ENCODE measurements at places on chromosomes 3 and 15.

- DNase-seq = no peak
Measured at GRCh38 chr3:72380193-72380592, 468.1 kb downstream of the SHQ1 start.

GRCh38 chr15:84811151-84811550 is 6.0 kb upstream of the ALPK3 start:
- DNase-seq = no peak

- DNase-seq = no peak
Measured at GRCh38 chr3:170499562-170500156, 81.0 kb downstream of the CLDN11 start.

DNA sequence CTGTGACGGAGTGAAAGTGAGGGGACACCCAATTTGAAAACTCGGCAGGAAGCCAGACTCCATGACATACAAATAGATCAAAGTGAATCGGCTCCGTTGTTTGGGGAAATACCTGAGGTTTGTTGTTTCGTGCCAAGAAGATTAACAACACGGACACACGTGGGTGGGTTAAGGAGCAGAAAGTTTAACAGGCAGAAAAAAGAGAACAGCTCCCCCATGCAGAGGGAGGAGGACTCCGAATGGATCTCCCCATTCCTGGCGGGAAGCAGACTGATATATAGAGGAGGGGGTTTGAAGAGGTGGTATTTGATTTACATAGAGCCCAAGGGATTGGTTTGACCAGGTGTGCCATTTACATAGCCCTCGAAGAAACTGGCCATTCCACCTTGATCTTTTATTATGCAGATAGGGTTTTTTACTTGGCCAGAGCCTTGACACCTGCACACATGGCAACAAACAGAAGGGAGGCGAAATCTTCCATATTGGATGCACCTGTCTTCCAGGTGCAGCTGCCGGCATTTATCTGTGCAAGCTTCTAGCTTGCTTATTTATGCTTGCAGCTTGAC is 4.8 kb upstream of the SACM1L start:
- no peak for DNase-seq

DNA sequence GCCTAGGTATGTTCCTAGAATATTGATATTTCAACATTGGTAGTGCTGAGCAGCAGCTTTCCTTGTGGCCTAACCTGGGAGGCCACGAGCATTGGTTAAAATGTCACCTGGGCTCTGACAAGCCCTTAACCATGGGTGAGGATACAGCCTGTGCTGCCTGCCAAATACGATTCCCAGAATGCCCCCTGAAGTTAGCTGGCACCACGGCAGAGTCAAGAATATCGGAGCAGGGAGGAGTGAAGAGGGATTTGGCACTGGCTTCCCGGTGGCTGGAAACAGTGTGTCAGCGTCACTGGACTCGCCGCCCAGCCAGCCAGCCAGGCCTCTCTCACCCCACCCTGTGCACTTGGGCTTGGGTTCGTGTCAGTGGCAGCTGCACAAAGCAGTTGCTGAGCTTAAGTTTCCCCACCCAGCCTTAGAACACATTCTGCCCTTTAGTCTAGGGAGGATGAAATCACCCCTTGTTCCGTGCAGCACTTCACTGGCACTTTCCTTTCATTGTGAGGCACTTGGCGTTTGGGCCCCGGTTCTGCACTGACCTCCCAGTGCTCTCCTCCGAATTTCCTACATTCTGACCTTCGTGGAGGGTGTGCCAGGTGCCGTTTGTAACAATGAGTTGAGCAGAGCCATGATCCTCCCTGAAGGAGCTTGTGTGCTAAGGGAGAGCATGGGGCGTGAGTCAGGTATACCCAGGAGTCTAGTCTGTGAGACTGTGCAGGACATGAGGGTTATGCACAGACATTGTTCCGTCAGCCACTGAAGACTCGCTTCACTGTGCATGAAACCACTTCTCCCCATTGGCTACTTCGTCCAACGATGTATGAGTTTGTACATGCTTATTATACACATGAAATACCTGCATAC is 152.8 kb upstream of the BHLHE40 start:
- DNase-seq = peak; percentile 90

GRCh38 chr3:40608091-40608490 is 83.3 kb downstream of the ZNF621 start:
- no peak for DNase-seq

GRCh38 chr3:144948711-144949110 is 977.1 kb downstream of the DIPK2A start:
- no peak for DNase-seq

- DNase-seq = no peak
Measured at GRCh38 chr3:11819146-11819689, 27.5 kb downstream of the TAMM41 start.

- no peak for DNase-seq
Measured at GRCh38 chr3:33144433-33144832, 30.6 kb downstream of the CRTAP start.

DNA sequence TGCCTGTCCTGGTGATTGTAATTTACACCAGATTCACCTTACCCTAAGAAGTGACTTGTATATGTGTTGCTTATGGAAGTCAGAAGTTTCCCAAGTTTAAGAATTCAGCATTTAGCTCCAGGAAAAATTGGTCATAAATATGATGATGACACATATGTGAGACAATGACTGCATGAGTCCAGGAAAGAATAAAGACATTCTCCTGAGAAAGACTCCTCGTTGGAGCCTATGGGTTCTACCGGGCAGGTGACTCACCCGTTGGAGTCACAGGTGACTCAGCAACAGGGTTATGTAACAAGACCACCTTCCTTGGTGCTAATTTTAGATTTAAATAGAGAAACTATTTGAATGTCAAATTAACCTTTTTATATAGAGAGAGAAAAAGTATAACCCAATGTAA is 662.4 kb downstream of the FHIT start:
- DNase-seq = no peak

- no peak for DNase-seq
Measured at GRCh38 chr3:36600404-36600803, 163.9 kb downstream of the DCLK3 start.

DNA sequence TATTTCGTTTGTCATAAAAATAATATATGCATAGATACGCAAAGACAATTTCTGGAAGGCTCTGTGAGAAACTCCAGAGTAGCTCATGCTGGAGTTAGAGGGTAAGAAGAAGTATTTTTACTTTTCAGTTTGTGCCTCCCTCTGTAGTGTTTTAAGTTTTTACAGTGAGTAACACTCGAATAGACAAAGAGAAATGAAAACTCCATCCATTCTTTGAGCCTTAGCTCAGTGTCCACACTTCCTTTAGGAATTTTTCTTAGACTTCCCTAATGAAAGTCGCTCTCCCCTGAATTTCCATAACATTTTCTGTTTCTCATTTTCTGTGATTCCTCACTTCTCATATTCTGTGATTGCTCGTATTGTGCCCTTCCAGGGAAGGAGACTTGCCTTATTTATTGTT is 2.1 kb downstream of the BLOC1S6 start:
- DNase-seq = no peak

- DNase-seq = no peak
Measured at GRCh38 chr3:16415911-16416476, 97.5 kb downstream of the RFTN1 start.

DNA sequence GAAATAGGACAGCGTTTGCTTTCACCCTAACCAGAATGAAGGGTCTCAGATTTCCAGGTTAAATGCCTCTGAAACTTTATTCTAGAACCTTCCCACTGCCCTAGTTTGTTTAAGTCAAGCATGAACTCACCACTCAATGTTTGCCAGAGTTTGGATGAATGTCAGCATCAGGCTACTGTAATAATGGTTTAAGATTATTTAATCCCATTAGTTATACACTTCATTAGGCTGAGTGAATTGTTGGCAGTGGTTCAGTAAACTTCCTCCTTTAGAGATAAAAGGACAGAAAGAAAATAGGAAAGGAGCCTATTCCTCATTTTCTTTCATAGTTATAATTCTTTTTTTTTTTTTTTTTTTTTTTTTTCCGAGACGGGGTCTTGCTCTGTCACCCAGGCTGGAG is 401.9 kb upstream of the TPRG1 start:
- no peak for DNase-seq

DNA sequence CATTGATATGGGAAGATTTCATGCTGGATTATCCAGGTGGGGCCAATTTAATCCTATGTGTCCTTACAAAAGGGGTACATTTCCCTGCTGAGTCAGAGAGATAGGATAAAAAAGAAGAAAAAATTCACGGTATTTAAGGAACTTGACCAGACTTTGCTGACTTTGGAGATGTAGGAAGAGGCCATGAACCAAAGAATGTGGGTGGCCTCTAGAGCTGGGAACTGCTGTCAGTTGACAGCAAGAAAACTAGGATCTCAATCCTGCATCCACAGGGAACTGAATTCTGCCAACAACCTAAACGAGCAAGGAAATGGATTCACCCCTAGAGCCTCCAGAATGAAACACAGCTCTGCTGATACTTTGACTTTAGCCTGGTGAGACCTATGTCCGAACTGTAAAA is 148.1 kb upstream of the SLC24A5 start:
- DNase-seq = no peak

- DNase-seq = no peak
Measured at GRCh38 chr3:160091441-160091840, 102.8 kb downstream of the IL12A start.

- peak; percentile 56 for DNase-seq
Measured at GRCh38 chr15:64146885-64147681, 4.4 kb upstream of the SNX22 start.

GRCh38 chr3:37645517-37646380 is 215.9 kb upstream of the CTDSPL start:
- no peak for DNase-seq

DNA sequence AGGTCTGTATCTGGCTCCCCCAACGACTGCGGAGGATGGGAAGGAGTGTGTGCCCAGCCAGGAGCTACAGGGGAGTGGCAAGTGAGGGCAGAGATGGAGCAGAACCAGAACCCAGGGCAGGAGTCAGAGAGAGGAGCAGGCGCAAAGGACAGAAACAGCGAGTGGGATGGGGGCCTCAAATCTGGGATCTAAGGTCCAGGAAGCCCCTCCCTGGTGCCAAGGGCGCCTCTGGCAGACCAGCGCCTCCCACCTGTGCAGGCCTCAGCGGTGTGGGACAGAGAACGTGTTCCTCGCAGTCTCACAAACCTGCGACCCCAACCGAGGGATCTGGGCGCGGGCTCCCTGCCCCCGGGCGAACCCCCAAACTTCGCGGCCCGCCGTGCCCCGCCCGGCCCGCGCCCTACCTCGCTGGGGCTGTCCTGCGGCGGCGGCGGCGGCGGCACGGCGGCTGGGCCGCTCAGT is 301 bp downstream of the PCBP4 start:
- DNase-seq = no peak

- DNase-seq = no peak
Measured at GRCh38 chr15:91589360-91589759, 264.1 kb upstream of the SLCO3A1 start.

- DNase-seq = peak; percentile 53
Measured at GRCh38 chr15:93331545-93332167, 242.6 kb upstream of the RGMA start.

- peak; percentile 84 for DNase-seq
Measured at GRCh38 chr3:156535162-156535627, 19.7 kb downstream of the SSR3 start.

- DNase-seq = peak; percentile 96
Measured at GRCh38 chr3:9933561-9934234, at the start of gene CRELD1. Gene CRELD1 (plus strand): TSS chr3:9933834. CDS start chr3:9934439, 605 bp downstream.

- DNase-seq = no peak
Measured at GRCh38 chr3:76582098-76582497, 457.8 kb upstream of the ROBO2 start.

DNA sequence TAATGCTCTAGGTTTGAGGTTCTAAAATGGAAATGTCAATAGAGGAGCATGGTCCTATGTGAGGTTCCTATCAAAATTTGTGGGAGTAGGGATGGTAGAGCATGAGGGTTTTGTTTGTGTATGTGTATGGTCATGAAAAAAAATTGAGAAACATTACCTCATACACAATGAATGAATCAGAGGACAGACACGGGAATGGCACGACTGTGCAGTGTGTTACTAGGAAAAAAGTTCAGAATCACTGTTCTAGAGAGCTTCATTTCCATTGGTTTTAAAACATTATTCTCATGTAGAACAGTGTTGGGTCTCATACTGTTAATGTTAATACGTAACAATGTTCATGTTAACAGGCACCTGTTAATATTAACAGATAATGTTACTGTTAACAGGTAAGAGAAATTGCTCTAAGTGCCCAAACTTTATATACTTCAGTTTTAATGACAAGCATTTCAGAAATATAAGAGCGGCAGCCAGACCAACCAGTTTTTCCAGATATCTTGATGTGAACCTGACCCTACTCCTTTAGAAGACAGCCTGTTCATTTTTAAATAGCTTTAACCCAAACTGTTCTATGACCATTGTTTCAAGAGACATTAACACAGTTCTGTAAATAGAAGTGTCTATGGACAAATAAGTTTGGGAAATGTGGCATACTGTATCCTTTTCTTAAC is 48.0 kb downstream of the SLC15A2 start:
- no peak for DNase-seq

DNA sequence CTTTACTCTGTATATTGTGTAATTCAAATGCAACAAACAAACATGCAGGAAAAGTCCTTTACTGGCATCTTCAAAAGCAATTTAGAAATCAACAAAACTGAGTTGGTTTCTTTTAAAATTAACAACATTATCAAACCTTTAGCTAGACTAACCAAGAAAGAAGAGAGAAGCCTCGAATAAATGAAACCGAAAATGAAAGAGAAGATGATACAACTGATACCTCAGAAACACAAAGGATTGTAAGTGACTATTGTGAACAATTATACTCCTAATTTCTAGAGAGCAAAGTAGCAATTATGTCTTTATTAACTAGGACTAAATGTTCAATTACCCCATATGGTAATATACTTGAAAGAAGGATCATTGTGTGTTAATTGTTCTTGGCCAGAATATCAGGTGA is 49.2 kb upstream of the P3H2 start:
- no peak for DNase-seq

- no peak for DNase-seq
Measured at GRCh38 chr15:59160880-59161593, 45.6 kb upstream of the LDHAL6B start.

DNA sequence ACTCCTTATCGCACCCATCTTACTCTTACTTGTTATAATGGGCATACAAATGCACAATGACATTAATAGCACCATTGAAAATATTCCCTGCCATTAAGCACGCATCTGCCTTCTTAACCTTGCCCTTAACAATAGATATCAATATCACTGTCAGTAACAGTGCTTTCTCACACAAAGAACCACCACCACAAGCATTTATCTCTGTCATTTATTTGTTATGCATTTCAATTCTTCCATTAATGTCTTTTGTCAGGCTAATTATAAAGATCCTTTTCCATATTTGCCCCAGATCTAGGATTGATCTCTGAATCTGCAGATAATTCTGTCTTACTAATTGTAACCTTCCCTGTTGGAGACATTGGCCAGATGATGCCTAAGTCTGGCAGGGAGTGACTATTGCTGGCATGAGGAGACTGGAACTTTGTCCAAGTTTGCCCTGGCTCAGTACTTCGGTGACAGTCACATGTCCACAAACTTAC is 419.6 kb upstream of the TGFBR2 start:
- no peak for DNase-seq

- peak; percentile 81 for DNase-seq
Measured at GRCh38 chr3:12999147-13000140, 73.8 kb downstream of the IQSEC1 start.

DNA sequence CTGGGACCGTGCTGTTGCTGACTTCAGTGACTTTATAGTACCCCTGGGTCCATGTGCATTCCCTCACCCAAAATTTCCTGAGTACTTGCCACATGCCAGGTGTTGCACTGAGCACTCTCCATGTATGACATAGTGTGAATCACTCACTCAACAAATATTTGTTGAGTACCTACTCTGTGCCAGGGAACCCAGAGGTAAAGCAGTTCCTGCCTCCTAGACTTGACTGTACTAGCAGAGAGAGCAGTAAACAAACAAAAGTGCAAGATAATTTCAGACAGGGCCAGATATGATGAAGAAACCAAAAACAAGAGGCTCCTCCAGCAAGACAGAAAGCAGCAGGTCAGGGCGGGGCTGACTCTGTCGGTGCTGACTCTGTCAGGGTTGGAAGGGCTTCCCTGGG is 12.2 kb downstream of the TGM4 start:
- no peak for DNase-seq

All from left hindlimb (tissue), 1 donor.